ENCODE measurements at places on chromosomes 1 and 21.

DNA sequence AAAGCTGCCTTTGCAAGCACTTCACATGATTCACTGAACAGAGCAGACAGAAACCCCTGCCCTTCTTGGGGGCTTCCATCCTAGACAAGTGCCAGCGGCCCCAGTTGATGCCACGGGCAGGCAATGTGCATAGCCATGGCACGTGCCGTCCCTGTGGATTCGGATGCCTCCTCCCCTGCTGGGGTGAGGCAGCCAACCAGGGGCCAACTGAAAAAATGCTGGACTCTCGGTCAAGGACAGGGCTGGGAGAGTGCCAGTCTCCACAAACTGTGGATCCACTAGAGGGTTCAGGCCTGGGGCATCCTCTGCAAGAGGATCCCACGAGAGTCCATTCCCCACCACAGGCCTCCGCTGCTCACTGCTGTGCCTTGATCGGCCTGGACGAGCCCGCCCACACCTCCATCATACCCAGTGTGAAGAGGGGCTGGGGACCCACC lies 3.8 kb downstream of the JMJD4 start:
- no peak for DNase-seq

DNA sequence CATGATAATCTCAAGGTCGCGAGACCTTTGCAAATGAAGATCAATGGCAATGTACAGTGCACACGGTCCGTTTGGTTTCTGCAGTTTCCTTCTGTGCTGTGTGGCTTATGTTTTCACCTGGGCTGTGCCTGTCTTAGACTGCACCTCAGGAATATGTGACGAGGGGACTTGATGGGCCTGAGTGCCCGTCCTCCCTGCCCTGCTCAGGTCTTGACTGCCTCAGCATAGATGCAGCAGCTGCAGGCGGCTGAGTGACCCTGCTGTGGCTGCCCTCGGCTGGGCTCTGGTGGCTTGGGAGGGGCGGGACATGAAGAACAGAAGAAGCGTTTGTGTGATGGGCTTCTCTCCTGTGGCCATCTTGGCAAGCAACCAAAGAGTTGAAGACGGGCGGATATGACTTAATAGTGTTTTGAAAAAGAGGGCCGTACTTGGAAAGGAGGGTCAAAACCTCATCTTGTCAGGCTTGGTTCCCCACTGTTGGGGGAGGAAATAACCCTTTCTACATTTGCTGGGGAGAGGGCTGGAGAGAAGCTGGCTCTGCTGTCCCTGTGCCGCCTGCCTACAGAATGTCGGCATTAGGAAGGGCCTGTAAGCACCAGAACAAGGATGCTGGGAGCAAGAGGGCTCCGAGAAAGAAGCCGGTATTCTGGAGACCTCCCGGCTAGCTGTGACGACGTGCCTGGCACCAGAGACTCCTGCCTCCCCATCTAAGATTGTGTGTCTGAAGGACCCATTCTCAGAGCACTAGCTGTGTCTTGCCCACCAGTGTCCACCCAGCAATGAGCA lies 7.1 kb downstream of the MYBPHL start:
- no peak for DNase-seq

- no peak for DNase-seq
These were observed 67.3 kb upstream of the RAB3GAP2 start for GRCh38 chr1:220339581-220339980.

GRCh38 chr1:3717715-3718601 lies 34.3 kb upstream of the CCDC27 start:
- DNase-seq, result no peak

DNA sequence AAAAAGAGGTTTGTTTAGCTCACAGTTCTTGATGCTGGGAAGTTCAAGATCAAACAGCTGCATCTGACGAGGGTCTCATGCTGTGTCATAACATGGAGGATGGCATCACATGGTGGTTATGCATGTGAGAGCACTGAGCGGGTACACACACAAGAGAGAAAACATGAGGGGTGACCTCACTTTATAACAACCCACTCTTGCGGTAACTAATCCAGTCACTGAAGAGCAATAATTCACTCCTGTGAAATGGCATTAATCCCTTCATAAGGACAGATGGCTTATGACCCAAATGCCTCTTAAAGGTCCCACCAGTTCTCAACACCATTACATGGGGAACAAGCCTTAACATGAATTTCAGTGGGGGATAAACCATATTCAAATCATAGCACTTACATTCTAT lies 23.2 kb upstream of the CHIT1 start:
- DNase-seq, result no peak

DNA sequence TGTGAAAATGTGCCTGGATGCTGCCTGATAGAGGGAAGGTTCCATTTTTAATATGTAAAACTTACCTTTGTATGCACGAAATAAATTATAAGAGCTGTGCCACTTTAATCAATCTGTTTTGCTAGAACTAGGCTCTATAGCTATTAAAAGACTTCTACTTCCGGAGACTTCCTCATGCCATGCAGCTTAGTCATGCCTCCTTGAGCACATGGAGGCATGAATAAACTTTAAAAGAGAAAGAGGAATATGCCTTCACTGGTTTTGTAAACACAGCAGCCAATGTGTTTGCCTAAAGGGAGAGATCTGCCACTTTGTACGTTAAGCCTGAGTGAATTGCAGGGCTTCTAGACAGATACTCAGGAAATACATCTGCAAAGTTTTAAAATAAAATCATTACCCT lies 604.6 kb downstream of the LRRIQ3 start:
- no peak for DNase-seq

DNA sequence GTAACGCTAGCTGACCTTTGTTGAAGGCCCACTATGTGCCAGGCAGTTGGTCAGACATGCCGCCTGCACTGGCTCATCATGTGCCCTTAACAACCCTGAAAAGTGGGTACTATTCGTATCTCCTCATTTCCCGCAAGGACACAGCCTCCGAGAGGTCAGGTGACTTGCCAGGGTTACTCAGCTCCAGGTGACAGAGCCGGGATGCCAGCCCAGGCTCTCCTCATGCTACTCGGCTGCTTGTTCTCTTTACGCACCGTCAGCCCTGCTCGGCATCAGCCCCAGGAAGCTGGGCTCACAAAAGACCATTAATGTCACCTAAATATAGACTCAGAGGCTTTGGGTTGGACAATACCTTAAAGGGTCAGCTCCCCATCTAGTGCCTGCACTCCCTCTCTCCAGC lies 29.0 kb downstream of the GRHL3 start:
- DNase-seq, result no peak

- no peak for DNase-seq
These were observed 9.3 kb upstream of the DCAF6 start for GRCh38 chr1:167927046-167927754.

DNA sequence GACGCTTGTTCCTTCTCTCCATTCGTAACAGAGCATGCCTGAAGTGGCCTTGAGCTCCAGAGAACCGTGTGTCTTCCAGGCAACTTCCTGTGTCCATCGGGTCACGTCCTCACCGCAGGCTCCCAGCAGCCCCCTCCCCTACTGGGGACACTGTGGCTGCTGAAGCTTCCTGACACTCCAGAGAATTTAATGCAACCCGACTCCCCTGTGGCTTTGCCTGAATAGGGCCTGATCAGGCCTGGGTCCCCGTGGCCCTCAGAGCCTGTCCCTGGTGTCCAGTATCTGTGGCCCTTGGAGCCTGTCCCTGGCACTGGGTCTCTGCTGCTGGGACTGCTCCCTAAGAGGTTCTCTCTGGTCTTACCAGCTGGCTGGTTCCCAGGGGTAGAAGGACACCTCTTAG lies 219.7 kb upstream of the VAMP3 start:
- DNase-seq, result no peak

DNA sequence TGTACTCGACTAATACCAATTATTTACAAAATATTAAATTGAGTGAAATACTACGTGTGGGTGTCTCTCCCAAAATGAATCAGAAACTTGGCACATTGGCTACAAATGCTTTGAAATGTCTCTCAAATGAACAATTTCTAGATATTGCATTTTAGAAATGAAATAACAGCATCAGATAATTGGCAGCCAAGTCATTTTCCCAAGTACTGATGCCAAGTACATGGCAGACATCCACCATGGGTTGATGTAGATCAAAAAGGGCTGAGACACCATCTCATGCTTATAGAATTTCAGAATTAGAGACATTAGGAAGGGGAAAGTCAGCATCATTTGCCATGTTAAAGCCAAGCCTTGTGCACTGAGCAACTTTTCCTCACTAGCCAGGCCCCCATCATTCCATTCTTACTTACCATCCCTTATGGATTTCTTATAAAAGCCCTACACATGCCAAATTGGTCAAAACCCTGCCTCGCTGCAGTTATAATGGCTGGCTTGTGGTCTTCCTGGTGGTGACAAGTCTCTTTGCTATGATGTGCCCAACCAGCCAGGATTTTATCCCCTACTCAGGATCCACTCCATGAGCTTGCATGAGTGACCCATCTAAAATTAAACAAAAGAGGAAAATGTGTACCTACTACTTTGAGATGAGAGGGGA lies 73.1 kb downstream of the GREM2 start:
- no peak for DNase-seq

- DNase-seq, result no peak
These were observed 7.3 kb downstream of the GLMN start for GRCh38 chr1:92291372-92291999.

DNA sequence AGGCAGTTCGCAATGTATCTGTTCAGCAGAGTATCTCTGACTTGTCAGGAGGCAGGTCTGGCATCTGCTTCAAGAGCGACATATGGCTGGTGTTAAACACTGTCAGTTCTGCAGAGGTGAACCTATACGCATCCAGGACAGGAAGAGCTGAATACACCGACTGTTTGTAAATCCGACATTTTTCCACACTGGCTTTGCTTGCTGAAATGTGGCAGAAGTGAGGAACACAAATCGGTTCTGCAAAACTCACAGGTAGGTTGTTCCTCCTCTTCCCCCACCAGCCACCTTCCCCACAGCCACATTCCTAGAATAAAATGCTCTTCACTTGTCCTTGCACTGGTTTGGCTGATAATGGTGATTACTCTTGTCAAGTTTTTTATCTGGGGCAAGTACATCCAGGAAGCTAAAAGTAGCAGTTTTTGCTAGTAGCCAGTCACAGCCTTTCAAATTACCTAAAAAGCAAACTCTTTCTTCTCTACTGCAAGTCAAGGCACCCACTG lies 289.2 kb downstream of the GRIK1 start:
- DNase-seq, result no peak

- DNase-seq, result no peak
These were observed 63.9 kb downstream of the VWA5B1 start for GRCh38 chr1:20354610-20355009.

DNA sequence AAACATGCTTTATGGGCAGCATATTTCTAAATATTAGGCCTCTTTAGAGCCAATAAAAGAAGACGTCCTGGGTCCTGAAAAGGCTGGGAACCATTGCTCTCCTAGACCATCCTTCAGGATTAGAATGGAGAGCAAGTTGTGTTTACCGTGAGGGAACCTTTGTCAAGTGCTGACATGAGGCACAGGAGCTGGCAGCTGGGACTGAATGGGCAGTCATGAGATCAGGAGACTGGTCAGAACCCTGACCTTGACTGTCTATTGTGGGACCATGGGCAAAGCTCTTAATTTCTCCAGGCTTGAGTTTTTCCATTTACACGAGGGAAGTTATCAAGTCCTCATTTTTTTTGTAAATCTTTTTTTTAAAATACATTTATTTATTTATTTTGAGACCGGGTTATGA lies 5.2 kb downstream of the PFKFB2 start:
- DNase-seq, result no peak

- no peak for DNase-seq
These were observed 12.2 kb downstream of the ZNF697 start for GRCh38 chr1:119635811-119636390.

Data from stimulated activated CD4-positive, alpha-beta T cell treated with anti-CD3 and anti-CD28 coated beads, TNF-alpha, amount 100 ng/mL, for 1 hour (primary cell).